NCI-H1105 treated with DMSO at 0.1 percent for 48 hours (cell line): ENCODE measurements at places on chromosomes 7 and 10.

DNA sequence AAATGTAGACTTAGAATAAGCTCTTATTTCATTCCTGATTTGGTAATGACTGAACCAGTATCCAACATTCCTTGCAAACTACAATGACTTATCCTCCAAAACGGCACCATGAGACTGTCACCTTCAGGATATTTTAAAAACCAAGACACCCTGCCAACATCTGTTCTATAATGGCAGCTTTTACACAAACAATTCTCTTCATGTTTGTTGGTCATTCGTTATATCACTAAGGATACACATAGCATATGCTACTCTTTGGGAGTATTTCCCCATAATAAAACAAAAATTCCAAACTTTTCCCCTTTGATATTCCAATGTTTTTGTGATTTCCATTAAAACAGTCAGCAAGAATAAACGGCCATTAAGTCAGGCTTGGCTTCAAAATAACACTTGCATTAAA is 215.4 kb downstream of the GLI3 start:
- no peak for DNase-seq

GRCh38 chr10:83539528-83540308 is 599.6 kb upstream of the GHITM start:
- DNase-seq: no peak

GRCh38 chr7:204326-204725 is 12.0 kb downstream of the FAM20C start:
- DNase-seq: no peak

DNA sequence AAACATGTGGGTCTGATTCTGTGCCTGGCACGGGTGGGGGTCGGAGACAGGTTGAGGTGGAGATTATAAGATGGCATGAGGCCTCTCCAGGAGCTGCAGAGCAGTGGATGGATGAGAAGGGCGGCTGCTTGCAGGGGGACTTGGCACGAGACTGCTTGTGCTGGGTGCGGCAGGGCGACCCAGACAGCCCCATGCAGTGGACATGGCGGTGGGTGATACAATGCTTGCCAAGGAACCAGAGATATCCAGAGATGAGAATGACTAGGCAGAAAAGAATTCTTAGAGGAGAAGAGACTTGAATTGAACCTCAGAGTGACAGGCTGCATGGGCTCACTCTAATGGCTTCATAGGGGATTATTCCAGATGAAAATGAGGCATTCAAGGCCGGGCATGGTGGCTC is 145.4 kb downstream of the NEURL1 start:
- no peak for DNase-seq

DNA sequence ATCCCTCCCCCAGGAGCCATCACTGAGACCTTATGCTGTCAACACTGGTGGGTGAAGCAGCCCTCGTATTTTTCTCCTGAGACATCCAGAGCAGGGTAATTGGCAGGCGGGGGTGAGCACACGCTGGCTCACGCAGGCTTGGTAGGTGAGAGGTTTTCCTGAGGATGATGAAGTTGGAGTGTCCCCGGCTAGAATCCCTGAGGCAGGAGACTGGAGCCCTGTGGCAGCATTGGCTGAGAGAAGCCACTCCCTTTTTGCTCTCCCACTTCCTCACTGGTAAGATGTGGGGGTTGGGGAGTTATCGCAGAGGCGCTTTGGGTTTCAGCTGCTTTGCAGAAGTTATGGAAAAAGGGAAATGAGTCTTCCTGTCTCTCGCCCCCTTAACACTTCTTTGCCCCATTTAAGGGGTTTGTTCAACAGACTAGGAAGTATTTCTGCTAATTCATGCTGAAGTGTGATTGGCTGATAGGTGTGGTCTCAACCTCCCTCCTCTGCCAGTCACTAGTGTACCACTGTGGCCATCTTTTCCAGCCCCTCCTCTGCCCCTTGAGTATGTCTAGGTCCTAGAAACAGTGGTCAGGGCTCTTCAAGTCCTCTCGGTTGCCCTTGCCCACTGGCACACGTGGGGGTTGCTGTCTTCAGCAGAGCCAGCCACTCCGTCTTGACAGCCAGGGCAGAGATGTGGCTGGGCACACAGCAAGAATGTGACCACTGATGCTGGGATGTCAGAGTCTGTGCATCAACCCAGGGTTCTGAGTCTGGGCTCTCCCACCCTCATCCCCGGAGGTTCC is 5.7 kb downstream of the ARPC1B start:
- DNase-seq: no peak

GRCh38 chr10:116836902-116837523 is 12.3 kb upstream of the ENO4 start:
- DNase-seq: peak; percentile 12

DNA sequence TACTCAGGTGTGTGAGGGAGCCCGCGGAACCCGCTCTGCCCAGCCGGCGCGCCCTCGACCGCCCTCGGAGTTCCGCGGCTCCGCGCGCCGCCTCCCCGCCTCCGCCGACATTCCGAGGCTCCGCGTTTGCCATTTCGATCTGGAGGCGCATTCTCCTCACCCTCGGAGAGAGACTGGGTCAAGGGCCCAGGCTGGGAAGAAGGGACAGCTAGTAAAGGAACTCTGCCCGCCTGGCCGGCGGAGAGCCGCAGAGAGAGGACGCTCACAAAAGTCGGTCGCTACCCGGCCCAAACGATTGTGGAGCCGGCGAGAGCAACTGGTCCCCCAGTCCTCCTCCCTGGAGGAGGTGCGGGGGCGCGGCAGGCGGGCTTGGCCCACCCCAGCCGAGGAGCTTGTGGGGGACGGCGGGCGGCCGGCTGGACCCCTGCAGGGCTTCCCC is 74.5 kb upstream of the LEP start:
- peak; percentile 33 for DNase-seq

GRCh38 chr7:77907281-77907680 is 108.7 kb downstream of the PHTF2 start:
- DNase-seq: no peak

DNA sequence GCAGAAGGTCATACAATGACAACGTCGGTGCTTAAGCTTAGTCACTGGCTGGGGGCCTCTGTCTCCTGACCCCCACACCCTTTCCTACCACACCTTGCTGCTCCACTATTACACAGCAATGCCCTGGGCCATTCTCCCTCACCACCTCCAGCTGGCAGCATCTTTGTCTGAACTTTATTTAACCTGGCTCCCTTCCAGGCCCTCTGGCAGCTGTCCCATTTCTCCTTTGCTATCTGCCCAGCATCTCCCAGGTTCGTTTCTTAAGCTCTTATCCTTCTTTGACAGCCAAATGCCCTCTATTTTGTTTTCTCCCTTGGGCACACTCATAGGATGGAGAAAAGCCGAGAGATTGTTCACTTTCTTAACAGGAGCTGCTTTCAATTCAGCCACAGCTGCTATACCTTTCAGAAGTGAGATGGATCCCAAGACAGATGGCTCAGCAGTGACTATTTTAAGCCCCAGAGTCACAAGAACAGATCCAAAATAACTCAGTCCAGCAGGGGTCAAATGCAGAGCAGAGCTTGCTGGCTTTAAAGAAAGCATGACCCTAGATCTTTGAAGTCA is 1277.1 kb upstream of the AUTS2 start:
- DNase-seq: peak; percentile 96

DNA sequence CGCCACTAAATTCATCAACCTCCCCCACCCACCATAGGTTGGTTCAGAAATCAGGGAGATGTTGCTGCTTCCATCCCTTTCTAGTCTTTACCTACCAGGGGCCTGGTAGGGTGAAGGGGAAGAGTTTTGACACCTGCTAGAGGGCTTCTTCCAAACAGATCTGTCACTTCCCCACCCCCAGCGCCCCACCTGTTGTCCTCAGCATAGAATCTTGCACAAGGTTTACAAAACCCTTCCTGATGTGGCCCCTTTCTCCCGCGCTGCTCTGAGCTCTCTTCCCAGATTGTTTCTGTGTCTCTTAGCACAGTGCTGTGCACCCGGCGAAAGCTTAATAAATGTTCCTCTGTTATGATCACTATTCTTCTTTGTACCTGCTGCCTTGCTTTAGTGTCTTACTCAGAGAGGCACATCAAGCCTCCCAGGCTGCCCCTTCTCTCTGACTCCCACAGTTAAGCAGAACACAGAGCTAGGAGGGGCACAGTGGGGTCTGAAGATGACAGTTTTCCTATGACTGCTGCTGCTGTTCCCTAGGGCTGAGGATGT is 11.2 kb upstream of the C10orf95 start:
- no peak for DNase-seq

DNA sequence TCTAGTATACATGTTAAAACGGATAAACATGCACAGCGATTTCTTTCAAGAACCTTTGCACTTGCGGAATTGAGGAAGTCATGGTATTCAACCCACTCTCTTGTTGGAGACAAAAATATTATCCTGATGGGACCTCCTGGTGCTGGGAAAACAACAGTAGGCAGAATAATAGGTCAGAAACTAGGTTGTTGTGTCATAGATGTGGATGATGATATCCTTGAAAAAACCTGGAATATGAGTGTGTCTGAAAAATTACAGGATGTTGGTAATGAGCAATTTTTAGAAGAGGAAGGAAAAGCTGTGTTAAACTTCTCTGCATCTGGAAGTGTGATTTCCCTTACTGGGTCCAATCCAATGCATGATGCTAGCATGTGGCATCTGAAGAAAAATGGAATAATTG is 6.9 kb downstream of the THNSL1 start:
- no peak for DNase-seq

- DNase-seq: no peak
These were observed 1197.8 kb upstream of the SORCS1 start for GRCh38 chr10:108362296-108362695.

GRCh38 chr10:51708609-51709008 is 9.2 kb upstream of the CSTF2T start:
- no peak for DNase-seq

DNA sequence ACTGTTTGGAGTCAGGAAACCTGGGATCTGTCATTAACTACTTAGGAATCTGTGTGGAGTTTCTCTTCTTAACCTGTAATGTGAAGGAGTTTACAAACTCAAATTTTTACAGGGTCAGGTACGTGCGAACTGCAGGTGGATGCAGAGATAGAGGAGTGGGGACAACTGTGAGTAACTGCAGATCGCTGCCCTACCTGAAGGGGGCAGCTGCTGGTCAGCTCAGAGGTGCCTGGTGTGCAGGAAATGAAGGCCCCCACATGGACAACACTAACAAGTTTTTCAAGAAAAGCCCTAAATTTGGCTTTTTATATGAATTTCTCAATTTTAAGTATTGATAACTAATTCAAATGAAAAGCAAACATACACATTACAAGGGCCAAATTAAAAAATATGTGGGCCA is 380.0 kb downstream of the REEP3 start:
- DNase-seq: no peak

DNA sequence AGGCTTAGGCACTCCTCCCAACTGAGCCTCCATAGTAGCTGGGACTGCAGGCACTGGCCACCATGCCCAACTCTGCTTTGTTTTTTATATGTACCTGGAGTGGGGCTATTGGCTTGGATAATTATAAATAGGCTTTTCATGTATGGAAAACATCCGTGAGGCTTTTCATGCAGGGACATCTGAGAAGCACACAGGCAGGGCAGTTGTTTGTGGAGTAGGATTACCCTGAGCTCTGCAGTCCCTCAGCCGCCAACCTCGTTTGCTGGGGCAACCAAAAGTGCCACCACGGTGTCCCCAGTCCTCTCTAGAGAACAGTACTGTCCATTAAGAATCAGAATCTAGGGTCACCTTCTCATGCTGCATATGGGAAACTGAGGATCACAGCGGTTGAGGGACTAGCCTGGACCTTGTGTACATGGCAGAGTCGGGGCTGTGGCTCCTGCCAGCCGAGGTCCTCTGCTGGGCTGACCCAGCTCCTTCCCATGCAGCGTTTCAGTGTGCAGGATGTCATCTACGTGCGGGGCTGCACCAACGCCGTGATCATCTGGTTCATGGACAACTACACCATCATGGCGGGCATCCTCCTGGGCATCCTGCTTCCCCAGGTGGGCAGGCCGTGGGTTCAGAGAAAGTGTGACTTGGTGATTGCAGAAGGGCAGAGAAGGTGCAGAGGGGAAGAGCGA is 54.5 kb downstream of the TSPAN15 start:
- DNase-seq: no peak

- no peak for DNase-seq
These were observed 174.5 kb upstream of the KLF14 start for GRCh38 chr7:130908345-130909160.

- DNase-seq: no peak
These were observed 232.9 kb downstream of the DYNC1I1 start for GRCh38 chr7:96005271-96005670.

DNA sequence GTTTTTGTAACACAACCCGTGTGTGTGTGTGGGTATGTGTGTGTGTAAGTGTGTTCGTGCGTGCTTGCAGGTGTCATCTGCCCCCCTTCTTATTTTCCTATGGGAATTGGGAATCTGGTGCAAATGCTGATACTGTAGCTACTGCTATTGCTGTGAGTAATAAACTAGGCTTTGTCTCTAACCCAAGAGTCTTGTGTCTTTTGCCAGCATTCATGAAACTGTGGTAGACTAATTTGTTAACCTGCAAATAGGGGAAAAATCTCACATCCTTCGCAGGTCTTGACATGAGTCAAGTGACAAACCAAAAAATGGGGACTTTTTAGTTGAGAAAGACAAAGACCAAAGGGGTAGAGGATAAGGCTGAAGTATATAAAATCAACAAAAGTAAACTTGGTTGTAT is 57.9 kb upstream of the FAM133B start:
- no peak for DNase-seq

DNA sequence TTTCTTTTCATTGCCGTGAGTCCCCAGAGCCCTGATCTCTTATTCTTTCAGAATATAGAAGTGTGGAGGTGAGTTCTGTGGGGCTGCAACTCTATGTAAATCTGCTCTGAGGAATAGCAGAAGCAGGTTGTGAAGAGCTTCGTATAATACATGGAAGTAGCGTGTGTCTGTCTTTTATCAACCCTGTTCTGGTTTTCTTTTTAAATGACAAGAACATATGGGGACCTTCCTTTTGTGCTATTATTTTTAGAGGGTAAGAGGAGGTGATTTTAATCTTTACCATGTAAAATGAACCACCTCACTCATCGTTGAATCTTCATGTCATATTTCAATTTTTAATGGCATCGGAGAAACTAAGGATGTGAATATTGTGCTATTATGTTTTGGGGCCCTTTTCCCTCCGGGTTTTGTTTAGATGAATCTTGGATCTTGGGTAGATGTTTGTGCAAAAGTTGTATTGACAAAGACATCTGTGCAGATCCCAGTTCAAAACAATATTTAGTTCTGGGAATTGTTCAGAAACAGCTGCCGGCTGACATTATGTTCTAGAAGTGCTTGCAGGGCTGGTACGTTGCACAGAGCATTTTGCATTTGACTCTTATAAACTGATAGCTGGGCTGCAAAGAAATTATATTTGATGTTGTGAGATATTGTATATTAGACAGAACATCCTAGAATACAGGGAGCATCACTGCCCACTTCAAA is 46.7 kb downstream of the PLXDC2 start:
- DNase-seq: no peak
